ENCODE measurements at places on chromosomes 5 and 9.

DNA sequence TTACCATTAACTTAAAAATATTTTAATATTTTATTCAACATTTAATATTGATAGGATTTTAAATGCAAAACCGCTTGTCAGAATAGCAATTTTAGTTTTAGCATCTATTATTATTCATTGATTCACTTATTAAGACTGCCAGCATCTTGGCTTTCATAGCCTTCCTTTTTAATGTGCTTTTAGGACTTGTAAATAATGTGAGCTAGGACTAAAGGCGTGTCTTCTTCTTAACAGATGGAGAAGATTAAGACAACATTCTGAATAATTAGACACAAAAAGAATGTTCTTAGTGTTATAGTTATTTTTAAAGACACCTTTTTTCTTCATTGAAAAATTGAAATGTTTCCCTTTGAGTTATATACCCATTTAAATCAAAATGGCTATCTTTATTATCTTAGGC is 6.9 kb downstream of the IL31RA start:
- no peak for DNase-seq

DNA sequence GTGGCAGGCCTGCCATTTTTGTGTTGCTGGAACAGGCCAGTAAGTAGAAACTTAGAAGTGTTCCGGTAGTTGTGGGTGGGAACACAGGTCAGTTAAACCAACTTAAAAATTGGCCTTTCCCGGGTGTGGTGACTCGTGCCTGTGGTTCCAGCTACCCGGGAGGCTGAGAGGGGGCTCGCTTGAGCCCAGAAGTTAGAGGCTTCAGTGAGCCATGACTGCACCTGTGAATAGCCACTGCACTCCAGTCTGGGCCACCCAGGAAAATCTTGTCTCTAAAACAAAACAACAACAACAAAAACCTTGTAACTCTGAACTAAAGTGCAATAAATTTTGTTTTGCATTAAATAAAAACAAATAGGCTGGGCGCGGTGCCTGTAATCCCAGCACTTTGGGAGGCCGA is 1.4 kb upstream of the NHP2 start:
- DNase-seq: no peak

DNA sequence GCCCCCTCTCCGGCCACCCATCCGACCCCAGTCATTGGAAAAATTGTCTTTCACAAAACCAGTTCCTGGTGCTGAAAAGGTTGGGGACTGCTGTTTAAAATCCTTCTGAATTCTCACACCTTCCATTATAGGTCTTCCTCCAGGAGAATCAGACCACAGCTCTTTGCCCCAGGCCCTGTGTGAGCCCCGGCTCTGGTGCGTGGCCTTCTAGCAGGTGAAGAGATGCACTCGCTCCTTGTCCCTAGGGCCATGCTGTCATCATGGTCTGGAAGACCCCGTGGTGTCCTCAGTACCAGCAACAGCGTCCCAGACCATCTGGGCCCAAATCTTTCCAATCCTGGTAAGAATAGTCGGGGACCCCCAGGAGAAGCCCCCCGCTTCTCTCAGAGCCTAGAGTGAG is 95.2 kb downstream of the DAP start:
- no peak for DNase-seq

GRCh38 chr9:115038178-115038577 is 79.8 kb downstream of the TNC start:
- no peak for DNase-seq

GRCh38 chr5:146213210-146213826 is 9.9 kb downstream of the RBM27 start:
- DNase-seq: no peak

DNA sequence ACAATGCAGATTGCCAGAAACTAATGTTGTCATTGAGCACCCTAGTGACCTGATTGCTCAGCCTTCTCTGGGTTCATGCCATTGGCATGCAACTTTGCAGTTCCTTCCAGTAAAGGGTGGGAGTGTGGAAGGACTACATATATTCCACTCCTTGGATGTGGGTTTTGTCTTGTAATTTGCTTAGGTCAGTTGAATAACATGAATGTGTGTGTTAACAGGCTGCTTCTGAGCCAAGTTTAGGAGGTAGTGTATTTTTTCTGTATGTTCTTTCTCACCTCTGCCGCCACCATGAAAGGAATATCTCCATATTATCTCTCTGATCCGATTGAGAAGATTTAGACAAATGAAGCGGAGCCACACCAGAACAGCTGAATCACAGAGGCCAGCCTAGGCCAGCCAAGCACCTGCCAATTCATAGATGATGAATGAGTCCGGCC is 1929.6 kb upstream of the CDH6 start:
- no peak for DNase-seq

DNA sequence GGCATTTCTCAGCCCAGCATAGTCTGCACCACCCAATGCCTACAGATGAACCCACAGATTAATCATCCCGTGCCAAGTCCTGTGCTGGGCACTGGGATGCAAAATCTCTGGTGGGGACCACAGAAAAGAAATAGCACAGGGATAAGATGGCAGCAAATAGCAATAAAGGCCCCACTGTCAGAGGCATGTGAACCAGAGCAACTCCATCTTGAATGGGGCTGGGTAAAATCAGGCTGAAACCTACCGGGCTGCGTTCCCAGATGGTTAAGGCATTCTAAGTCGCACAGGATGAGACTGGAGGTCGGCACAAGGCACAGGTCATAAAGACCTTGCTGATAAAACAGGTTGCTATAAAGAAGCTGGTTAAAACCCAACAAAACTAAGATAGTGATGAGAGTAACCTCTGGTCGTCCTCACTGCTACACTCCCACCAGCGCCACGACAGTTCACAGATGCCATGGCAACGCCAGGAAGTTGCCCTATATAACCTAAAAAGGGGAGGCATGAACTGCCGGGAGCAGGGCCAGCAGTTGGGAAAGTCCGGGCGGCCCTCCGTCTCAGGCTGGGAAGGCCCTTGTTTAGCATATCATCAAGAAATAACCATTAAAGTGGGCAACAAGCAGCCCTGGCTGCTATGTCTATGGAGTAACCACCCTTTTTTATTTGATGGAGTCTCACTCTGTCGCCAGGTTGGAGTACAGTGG is 65.2 kb downstream of the C9orf50 start:
- no peak for DNase-seq

DNA sequence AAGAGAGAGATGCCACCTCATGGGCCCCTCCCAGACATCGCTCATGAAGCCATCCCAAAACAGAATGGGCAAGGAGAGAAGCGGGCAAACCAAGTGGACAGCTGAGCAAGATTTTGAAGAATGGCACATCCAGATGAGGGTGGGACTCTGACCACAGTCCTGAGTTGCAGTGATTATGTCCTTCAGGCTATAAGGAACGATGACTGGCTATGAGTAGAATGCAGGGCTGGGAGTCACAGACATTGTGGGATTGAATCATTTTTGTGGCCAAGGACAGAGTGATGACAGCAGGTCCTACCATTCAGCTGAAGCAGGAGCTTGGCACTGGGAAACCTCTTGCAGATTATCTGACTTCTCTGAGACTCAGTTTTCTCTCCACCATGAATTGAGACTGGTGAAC is 245.7 kb upstream of the SLC30A5 start:
- DNase-seq: no peak

DNA sequence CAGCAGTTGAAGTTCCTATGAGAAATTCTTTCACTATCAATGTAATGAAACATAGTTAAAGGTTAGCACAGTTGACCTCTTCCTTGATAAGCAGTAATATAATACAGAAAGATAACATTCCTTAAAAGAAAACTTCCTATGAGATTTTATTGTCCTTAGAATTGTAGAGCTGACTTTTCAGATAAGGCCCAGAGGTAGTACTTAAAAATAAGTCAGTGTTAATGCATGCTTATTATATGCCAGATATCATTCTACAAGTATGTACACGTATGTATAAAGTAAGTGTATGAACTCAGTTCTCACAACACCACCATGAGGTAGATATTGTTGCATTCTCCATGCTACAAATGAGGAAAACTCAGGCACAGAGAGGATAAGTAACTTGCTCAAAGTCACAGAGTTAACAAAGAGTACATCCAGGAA is 15.3 kb downstream of the AP3S1 start:
- no peak for DNase-seq

DNA sequence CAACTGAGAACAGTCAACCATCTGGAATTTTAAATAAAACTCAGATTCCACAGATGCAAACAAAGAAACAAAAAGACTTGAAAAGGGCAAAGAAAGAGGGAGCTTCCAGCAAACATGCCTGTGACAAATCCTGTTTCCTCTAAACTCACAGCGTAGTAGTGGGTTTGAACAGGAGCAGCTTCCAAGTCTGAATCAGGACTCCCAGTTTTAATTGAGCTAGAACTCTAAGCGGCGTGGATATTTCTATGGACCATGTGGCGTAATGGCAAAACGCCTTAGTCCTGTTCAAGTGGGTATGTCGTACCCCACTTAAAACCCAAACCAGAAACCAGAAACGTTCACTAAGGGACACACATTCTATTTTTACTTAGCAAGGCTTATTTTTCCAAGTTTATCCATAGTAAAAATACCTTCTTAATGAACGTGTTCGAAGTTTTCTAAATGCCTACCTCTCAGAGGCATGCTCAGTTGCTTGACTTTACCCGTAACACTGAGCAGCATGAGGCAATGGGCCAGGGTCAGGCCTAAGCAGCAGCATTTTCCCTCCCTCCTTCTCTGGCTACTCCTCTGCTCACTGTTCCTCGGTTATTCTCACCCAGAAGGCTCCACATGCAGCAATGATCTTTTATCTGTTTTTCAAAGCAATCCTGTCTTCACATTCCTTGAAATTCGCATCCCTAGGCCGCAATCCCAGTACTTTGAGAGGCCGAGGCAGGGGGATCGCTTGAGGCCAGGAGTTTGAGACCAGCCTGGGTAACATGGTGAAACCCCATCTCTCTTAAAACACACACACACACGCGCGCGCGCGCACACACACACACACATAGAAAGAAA is 77.9 kb downstream of the FNBP1 start:
- DNase-seq: no peak

DNA sequence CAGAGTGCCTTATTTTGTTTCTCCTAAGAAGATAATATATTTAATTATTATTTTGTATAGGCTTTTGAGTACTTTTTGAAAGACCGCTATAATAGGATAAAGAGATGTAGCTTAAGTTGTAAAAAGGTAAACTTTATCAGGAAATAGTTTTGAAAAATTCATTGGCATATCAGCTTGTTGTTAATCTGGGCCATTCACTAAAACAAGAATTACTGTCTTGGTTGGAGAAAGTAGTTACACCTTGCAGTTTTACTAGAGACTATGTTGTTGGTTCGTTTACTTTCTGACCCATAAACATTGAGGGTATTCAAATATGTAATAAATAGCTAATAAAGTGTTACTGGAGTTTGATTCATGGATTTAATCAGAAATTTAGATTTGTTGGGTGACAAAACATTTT is 33.7 kb downstream of the TNPO1 start:
- DNase-seq: no peak

GRCh38 chr9:129962889-129963703 is 79.9 kb downstream of the FNBP1 start:
- DNase-seq: peak; percentile 64

DNA sequence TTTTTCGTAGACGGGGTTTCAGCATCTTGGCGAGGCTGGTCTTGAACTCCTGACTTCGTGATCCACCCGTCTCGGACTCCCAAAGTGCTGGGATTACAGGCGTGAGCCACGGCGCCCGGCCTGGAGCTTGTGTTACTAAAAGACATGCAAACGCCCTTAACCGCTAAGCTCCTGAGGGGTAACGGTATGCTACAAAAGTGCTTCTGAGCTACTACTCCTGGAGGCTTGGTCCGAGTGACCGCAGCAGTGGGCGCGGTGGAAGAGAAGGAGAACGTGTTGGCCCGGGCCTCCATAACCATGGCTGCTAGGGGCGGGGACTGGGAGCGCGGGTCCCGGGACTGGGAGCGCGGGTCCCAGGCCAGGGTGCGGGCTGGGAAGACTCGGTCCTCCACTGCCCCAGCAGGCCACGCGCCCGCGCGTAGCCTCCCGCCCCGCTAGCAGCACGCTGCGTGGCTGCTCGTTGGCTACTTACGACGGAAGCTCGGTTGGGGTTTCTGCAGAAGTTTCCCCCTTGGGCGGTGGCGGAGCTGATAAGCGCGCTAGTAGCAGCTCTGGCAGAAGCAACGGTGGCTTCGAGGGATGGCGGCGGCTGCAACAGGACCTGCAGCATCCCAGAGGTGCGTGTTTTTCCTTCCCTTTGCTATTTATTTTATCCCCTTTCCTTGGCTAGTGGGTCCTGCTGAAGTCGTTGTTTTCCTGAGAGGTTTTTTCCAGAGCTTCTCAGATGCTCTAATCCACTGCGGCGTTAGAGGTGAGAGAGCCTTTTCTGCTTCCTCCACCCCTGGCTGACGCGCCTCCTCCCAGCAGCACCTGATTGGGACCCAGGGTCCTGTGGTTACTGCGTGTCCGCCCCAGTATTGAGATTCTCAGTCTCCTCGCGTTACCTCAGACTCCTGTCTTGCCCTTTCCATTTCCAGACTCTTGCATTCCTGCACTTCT is 69.2 kb upstream of the CCDC180 start:
- DNase-seq: peak; percentile 68

GRCh38 chr5:108093186-108093585 is 288.7 kb downstream of the FBXL17 start:
- DNase-seq: no peak

GRCh38 chr9:127066060-127066850 is 56.2 kb downstream of the ANGPTL2 start:
- DNase-seq: no peak

- no peak for DNase-seq
Observed at GRCh38 chr5:91727463-91727862, 344.3 kb upstream of the ARRDC3 start.

DNA sequence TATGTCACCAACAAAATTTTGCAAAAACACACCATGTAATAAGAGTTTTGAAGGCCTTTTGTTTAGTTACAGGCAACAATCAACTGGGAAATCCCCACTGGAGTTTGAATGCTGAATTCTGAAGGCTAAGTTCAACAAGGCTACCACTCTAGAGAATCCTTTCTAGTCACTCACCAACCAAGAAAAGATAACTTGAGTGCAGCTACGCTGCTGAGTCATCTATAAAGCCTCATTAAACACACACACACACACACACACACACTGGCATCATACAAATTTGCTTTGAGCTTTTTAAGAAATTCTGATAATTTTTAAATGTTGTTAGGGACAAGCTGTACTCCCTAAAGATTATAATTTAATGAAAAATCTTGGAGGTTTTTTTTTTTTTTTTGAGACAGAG is 219.6 kb downstream of the DENND1A start:
- no peak for DNase-seq

- DNase-seq: no peak
Observed at GRCh38 chr5:24923400-24923799, 278.6 kb upstream of the CDH10 start.

DNA sequence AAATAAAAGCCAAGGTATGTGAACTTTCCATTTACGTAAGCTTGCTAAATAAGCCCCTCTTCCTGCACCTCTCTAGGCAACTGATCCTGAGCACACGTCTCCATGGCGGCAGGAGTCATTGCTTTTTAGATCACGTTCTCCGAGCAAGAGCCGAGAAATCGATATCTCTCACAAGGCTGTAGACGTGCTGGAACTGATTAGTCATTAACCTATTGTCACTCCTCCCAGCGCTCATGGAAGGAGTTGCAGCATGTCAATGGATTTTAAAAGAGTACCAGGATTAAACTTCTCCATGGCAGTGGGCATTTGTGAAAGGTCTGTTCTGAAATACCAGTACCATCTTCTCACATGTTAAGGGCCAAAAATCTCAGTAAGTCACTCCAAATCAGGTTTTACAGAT is 4.7 kb upstream of the ADCY2 start:
- DNase-seq: no peak

GRCh38 chr5:98064118-98064685 is 709.3 kb upstream of the RGMB start:
- no peak for DNase-seq
